Skeletal muscle cell (primary cell): ENCODE measurements at places on chromosomes 12 and 14.

GRCh38 chr12:105348142-105348541 is 17.7 kb downstream of the C12orf75 start:
- DNase-seq: no peak

DNA sequence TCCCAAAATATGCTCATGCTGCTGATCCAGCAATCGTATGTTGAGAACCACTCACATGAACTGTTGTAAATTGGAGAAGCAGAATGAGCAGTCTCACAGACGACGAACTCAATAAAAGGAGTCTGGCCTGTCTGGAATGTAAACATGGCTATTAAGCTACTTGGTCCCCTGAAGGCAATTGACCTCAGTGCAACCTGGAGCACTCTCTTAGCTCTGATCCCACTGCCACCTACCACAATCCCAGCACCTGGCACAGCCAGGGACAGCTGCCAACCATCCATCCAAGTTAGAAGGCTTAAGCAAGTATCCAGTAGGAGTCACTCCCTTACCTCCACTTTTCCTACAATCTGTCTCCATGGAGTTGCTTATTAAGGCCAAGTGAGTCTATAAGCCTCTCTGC is 406.9 kb upstream of the CLEC14A start:
- DNase-seq: no peak

DNA sequence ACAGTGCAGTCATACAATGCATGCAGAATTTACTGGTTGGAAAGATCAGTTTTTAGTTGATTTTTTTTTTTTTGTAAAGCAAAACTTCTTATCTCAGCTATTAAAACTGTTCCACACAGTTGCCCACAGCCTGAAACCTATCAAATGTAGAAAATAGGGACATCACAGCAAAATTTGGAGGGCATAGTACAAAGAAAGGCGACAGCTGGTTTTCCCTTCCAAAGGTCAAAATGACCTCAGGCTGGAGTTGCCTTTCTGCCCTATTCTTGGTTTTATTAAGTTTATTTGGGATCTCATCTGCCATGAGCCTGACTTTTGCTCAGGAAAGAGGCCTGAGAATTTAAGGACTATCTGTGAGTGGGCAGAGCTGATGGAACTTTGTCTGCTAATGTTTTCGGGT is 28.5 kb downstream of the NOPCHAP1 start:
- DNase-seq: no peak

DNA sequence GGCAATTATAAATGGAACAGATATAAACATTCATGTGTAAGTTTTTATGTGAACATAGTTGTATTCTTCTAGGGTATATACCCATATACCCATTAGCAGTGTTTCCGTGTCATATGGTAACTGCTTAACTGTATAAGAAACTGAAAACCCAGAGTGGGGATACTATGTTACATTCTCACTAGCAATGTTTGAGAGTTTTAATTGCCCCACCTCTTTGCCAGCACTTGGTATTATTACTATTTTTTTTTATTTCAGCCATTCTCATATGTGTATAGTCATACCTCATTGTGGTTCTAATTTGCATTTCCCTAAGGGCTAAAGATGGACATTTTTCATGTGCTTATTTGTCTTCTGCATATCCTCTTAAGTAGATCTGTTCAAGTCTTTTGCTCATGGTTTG is 28.7 kb upstream of the ITPR2 start:
- no peak for DNase-seq

DNA sequence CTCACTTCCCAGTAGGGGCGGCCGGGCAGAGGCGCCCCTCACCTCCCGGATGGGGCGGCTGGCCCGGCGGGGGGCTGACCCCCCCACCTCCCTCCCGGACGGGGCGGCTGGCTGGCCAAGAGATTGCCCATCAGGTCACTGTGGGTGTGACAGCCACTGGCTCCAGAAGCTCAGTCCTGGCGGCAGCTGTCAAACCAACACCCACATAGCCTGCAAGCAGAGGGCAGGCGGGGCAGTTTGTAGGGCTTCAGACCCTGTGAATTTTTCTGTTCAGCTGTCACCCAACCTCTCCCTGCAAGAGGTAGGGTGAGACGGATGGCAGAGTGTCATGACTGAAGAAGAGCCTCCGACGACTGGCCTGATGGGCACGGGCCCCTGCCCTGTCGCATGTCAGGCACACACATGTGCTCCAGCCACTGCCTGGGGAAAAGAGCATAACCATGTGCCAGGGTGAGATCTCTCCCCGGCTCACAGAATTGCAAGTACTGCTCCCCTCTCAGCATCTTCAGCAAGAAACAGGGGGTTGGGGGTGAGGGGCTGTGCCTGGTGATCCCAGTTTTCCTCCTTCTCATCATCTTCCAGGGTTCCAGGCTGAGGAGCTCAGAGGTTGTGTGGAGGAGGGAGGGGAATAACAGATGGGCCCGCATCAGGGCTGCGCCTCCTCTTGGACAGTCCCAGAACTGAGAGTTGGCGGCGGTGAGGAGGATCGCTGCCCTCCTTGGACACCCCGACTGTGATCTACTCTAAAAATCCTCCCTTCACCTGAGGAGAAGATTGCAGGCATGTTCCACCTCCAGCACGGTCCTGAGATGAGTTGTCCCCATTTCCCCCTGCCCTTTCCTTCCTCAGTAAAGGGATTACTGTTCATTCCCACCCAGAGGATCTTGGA is 11.2 kb upstream of the PRPH start:
- no peak for DNase-seq

DNA sequence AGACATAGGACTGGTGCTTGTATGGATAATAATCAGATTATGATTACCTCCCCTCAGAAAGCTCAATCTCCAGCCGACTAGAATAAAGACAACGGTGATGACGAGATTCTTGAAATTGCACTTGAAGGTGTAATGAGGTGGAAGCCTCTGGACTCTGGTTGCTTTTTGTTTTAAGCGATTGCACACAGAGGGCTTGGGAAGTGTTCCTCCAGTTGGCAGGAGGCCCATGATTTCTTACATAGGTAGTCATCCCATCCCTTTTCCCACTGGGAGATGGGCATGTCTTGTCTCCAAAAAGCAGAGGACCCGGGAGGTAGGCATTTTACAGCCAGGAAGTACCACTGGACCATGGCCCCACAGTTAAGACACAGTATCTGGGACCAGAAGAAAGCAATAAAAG is 165.7 kb upstream of the FKBP4 start:
- DNase-seq: no peak

DNA sequence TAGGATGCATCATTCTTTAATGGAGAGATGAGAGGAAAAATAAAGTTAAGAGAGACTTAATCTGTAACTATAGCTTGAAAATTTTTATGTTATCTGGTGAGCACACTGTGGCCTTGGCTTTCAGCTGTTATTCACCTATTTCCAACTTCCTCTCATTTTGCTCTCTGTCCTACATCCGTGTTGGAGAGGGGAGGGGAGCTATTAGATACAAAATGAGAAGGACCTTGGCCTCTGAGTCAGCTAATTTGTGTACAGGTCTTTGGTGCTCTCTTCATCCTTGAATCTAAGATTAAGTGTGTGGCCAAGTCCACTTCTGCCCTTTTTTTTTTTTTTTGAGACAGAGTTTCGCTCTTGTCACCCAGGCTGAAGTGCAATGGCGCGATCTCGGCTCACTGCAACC is 887 bp upstream of the APOBEC1 start:
- DNase-seq: no peak

GRCh38 chr12:103441437-103442181 is 54.2 kb downstream of the C12orf42 start:
- no peak for DNase-seq

DNA sequence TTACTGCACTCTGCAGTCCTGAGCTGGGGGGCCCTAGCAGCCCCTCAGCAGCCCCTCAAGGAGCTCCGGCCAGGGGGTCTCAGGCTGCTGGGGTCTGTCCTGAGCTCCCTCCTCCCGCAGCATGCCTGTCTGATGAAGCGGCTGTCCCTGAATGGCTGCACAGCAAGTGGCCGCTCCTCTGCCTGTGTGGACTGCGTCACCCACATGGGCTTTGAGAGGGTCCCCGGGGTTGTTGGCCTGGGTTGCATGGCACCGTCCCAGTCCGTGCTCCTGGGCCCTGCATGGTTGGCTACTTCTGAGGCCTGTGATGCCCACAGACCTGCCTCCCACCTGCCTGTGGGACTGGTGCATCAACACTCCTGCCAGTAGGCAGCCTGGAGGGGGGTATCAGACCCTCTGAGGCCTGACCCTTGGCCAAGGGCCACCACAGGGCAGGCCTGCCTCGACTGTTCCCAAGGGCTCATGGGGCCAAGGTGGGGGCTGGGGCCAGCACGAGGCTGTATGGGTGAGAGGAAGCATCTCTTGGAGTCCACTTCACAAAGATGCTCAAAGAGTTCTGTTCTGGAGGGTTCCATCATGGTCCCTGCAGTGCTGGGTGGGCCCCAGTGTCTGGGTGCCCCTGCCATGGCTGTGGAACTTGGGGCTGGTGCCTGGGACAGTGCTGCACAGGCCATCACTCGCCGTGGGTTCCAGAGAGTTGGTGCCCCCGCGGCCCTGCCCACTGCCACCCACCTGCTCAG is 12.2 kb downstream of the CEP170B start:
- no peak for DNase-seq

GRCh38 chr12:69154585-69155363 is 84.6 kb upstream of the CPSF6 start:
- peak; percentile 13 for DNase-seq

GRCh38 chr12:49912345-49913255 is 8.9 kb upstream of the FAIM2 start:
- no peak for DNase-seq

DNA sequence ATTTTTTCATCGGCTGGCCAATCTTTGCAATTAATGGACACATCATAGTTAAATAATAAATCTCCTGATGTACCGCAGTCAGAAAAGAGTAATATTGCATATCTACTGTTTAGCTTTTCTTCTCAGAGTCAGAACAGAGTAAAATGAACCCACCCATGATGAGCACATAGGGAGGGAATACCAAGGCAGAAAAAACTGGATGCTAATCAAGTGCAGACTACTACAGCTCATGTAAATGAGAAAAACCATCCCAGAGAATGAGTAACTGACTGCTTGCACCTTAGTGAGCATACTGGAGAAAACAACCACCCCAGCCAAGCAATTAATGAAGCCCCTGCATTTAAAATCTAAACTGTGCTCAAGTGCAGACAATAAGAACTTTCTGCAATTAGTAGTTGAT is 483.7 kb downstream of the MDGA2 start:
- no peak for DNase-seq

DNA sequence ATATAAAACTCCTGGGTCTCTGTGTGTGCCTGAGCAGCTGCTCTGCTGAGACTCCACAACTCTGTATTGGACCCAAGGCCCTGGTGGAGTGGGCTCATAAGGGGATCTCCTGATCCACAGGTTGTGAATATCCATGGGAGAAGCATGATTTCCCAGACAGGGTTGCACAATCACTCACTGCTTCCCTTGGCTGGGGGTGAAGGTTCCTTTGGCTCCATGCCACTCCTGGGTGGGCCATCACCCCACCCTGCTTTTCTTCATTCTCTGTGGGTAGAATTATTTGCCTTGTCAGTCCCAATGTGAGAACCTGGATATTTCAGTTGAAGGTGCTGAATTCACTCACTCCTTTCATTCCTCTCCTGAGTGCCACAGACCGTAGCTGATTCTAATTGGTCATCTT is 205.2 kb upstream of the TMEM260 start:
- DNase-seq: no peak

DNA sequence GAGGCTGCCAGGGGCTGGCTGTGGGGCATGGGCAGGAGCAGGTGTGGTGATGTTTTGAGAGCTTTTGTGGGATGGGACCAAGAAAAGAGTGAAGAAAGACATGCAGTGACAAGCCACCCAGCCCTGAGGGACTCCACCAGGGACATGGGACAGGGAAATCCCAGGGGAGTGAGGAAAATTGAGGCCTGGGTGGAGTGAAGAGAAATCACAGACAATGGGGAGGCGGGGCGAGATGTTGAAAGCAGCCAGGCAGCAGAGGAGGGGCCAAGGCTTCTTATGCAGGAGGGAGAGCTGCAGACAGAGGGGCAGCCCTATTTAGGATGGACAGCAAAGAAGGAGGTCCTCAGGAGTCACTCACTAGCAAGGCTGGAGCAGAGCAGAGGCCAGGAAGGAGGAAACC is 4.2 kb upstream of the KRT1 start:
- no peak for DNase-seq

DNA sequence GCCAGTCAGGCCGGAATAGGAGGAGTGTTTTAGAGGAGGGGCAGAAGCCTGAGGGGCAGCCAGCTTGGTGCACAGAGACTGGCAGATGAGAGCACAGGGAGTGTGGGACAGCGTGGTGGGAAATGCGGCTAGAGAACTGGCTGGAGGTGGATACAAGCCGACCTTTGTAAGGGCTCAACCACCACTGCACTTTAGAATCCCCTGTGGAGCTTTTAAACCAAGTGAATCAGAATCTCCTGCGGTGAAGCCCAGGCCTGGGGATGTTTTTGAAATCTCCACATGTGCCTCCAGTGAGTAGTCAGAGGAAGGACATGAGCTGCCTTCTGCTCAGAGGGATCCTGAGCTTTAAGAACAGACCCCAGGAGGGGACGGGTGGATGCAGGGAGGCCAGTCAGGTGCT is 10.9 kb upstream of the PCED1B start:
- no peak for DNase-seq

DNA sequence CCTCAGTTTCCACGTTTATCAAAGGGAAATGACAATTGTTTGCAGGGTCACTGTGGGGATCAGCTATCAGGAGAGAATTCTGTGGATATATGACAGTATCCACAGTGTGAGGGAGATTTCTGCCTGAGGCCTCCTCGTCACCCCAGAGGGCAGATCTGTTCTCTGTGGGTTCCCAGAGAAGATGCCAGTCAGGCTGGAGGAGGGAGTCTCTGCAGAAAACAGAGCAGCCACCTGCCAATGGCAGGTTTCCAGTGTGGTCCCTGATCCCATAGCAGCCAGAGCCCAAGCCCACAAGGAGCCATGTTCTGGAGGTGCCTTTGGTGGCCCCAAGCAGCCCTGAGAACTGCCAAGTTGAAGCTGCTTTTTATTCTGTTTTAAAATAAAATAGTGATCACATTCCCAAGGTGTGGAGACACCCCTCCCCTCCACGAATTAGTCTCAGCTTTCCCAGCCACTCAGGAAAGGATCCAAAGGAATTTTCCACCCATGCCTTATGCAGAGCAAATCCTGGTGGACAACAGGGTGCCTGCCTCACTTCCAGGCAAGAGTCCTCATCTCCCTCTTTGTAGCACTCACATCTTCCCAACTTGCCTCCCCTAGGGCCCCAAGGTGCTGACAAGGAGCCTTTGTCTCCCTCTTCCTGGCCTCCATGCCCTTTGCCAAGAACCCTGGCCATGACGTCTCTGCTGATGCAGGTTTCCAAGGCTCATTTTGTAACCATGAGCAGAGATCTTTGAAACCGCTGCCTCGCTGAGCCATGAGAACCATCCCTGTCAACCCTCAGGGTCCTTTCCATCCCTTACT is 20.4 kb downstream of the CMKLR1 start:
- no peak for DNase-seq
